ENCODE measurements at places on chromosomes 3 and 15.
A peak's percentile ranks its signal among the peaks of the same experiment; 100 is the strongest.

GRCh38 chr15:62231856-62232255 is 66.8 kb upstream of the C2CD4B start:
- DNase-seq: no peak

DNA sequence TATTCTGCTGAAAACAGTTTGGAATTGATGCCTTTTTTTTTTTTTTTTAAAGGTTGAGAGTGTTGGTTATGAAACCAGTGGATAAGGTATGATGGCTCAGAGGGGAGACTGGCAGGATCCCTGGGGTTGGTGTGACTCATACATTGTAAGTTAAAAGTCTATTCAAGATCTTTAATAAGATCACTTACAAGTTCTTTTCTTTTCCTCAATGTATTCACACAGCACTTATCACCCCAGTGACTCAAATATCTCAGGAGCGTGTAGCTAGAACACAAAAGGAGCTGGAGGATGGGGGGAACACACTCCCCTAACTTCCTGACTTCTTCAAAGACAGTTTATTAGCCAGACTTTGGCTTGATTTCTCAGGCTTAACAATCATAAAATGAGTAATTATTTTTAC is 285.3 kb downstream of the SV2B start:
- DNase-seq: peak; percentile 61

GRCh38 chr3:131786386-131786785 is 248.4 kb downstream of the CPNE4 start:
- DNase-seq: no peak

DNA sequence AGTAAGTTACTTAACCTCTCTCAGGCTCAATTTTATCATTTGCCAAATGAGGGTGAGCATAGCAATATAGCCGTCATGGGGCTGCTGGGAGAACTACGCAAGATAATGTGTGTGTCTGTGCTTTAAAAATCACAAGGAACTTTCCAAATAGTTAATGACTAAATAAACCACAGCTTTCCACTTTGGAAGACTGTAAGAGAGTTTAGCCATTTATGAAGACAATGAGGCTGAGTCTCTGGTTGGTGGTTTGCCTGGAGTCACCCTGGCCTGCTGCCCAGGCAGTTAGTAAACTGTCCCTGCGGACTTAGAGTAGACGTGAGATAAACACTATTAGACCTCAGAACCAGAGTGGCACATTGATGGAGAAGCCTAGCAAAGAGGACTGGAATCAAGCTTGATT is 357.7 kb downstream of the CLSTN2 start:
- peak; percentile 6 for DNase-seq

GRCh38 chr3:167032267-167032876 is 347.7 kb downstream of the ZBBX start:
- peak; percentile 37 for DNase-seq

DNA sequence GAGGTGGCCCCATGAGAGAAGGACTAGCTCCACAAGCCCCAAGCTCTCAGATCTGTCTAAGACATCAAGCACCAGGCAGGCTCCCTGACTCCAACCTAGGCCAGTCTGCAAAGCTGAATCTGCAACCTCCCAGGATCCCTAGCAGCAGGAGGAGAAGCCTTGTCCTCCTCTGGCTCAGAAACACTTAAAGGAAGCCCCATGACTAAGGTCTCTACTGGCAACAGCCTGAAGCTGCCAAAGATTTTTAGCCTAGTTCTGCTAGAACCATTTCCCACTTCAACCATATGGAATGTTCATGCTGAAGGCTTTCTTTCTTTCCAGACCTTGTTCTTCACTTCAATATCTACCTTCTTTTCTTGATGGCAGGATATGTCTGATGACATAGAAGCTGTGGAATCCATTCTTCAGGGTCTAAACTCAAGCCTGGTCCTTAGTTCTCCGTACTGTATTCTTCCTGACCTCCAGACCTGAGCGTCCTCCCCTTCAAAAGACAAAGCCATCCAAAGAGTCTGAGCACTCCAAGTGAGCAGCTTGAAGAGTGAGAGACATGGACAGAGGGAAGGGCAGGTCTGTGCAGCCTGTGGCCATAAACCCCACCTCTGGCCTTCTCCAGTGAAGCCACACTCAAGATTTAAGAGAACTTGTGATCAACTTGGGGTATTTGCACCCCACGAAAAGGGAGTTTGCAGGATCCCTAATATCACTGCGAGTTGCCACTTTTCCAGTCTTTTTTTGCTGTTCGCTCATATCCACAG is 23.1 kb downstream of the SST start:
- no peak for DNase-seq

GRCh38 chr3:144241404-144241803 is 269.8 kb downstream of the DIPK2A start:
- DNase-seq: no peak

- DNase-seq: no peak
These were observed 56.2 kb upstream of the DCBLD2 start for GRCh38 chr3:98957681-98958080.

DNA sequence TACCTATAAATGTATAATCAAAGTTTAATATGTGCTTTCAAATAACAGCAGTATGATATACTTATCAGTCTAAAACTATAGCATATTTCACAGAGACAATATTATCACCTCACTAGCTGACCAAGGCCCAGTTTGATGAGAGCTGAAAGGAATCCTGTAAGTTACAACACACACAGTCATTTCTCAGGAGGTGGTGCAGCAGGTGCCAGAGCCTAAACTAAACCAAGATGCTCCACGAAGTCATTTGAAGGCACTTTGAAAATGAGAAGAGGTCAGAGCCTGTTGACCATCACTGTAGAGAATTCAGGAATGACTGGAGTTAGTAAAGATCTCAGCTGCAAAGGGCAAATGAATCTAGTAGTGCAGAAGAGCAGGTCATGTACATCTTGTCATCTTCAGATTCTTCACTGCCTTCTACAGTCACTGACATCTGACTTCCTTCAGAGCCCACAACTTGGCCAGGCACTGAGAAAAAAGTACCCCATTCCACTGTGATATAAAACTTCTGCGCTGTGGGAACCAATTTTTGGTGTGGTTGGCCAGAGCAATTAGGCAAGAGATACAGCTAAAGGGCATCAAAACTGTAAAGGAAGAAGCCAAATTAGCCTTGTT is 7.9 kb downstream of the GBE1 start:
- no peak for DNase-seq

- DNase-seq: no peak
These were observed 29.6 kb upstream of the CP start for GRCh38 chr3:149251186-149251585.

DNA sequence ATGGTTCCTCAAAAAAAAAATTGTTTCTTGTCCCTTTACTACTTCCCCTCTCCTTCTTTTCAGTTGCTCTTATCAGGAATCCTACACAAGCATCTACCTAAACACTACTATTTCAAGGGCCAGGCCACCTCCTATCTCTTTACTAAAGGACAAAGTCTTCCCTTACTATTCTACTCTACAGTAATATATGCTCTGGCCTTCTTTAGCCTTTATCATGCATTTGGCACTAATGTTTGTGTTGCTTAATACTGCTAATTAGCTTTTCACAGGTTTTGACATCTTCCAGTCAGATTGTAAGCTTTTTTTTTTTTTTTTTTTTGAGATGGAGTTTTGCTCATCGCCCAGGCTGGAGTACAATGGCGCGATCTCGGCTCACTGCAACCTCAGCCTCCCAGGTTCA is 5.3 kb downstream of the CEP19 start:
- peak; percentile 57 for DNase-seq

DNA sequence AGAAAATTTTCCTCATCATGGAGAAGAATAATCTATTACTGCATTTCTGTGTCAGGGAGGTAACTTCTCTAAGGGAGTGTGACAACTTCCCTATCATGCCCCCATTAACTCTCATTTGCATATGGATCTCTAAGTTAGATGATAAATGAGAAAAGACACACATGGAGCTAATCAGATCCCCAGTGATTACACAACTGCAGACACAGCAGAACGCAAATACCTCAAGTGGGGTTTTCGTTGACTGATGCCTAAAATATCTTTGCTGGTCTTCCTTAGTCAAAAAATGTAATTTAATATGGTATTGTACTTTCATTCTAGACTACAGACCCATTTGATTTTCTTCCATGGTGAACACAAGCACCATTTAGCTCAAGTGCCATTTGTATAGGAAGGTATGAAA is 630.5 kb downstream of the TBL1XR1 start:
- no peak for DNase-seq

DNA sequence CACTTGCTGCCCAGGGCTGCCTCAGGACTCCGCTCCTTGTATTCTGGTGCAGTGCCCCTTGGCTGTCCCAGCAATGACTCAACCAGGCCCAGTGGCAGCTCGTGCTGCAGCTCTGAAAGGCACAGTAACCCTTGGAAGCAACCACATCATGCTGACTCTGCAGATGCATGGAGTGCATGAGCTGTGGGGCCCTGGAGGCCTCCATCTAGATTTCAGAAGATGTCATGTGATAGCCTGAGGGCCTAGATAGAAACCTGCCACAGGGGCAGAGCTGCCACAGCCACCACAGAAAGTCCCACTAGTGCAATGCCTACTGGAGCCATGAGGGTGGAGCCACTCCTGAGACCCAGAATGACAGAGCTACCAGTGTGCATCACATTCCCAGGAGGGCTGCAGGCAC is 117.1 kb upstream of the SMAD3 start:
- DNase-seq: peak; percentile 72

GRCh38 chr3:114331007-114331406 is 37.2 kb downstream of the TIGIT start:
- DNase-seq: peak; percentile 46

DNA sequence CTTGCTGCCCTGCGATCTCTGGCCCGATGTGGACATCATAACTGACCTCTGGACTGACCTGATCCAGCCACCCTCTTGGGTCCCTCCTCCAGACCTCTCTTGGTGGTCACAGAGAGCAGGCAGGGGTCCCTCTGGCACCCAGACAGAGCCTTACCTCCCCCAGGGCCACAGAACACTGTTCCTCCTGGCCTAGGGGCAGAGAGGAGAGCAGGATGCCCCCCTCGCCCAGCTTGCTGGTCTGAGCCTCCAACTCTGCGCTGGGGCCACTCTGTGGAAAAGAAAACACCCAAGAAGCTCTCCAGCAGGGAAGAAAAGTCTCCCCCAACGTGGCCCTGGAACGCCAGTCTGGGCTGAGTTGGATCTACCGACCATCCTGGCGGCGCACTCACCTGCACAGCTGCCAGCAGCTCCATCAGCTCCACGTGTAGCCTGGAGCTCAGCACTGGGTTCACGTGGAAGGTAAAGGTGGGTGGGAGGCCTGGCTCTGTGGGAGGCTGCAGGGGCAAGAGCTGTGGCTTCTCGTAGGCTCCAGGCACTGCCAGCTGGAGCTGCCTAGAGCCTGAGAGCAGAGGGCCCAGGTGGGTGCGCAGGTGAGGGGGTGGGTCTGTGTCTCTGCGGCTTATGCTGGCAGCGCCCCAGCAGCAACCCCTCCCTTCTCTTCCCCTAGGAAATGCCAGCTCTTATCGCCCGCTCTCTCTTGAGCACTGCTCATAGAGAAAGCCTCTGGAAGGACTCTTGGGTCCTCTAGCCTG is 6.0 kb downstream of the PLA2G4F start:
- no peak for DNase-seq

- DNase-seq: no peak
These were observed 66.0 kb downstream of the GOLIM4 start for GRCh38 chr3:168029705-168030104.

GRCh38 chr3:71011565-71012287 is 571.8 kb downstream of the FOXP1 start:
- DNase-seq: no peak

DNA sequence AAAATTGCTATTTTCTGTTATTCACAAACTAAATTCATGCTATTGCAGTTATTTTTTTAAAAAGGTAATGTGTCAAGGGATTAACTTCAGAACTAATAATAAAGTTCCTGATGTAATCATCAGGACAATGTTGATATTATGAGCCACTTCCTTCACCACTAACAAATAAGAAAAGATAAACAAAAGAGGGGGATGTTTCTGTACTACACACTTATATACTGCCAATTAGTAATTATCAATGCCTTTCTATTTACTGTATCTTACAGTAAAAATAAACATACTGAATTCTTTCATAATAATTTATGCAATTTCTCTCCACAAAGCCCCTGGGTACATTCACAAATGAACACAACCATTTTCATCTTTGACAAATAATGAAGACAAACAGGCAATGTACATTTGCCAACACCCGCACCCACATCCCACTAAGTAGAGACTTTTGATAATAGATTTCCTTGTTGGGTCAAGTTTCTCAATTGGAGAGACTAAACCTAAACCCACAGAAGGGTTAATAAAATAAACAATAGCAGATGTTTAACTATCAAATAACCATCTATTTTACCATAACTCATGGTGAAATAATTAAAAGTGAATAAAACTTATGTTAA is 3.7 kb downstream of the CBLB start:
- no peak for DNase-seq

GRCh38 chr3:45611209-45611608 is 16.7 kb downstream of the LIMD1 start:
- no peak for DNase-seq

DNA sequence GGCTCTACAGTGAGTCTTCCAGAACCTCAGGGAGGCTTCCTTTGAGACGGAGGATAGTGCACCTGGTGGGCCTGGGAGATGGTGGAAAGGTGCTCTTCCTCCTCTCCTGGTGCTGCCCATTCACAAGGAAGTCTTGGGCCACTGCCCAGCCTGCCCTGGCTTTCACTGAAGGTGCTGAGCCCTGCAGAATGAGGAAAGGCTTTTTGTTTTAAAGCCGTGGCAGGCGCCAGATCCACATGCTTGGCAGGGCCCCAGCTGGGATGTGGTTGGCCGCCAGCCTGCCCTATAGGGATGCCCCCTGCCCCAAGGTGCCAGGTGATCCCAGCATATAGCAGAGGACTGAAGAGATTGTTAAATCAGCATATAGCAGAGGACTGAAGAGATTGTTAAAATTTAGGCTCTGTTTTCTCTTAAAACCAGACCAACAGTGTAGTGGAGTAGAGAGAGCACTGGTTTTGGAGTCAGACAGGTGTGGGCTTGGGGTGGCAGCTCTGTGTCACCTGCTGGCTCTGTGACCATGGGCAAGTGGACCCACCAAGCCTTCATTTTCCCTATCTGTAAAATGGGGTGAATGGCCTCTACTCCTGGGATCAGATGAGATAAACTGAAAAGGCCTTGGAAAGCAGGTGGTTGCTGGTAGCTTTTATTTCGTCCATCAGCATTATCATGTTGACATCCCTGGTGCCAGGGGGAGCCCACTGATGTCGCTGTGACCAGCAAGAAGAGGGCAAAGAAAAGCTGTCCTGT is 53.3 kb downstream of the SLC6A6 start:
- DNase-seq: no peak

DNA sequence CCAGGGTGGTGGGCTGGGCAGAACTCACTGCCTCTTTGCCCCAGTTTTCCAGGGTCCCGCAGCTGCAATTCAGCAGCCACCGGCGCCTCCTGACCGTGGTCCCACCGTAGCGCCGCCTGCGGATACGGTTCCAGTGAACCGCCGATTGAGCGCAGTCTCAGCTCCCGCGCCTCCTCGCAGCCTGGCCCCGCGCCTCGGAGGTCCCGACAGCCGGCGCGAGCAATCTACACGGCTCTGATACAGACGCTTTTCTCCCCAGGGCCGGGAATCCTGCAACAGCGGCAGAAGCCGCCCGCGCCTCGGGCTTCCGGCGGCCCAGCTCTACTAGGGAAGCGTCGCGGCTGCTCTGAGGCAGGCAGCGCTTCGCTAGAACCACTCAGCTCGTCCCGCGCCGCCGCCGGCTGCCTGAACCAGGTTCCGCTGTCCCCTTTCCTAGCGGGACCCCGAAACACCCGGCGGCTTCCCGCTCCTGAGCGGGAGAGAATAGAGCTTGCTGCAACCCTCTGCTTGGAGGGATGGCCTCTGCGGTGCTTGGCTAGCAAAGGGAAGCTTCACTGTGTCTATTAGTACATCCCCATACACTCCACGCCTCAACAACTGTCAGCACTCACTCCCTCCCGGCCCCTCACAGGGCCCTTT is 3.1 kb downstream of the FOXL2NB start:
- DNase-seq: peak; percentile 36

GRCh38 chr15:38828031-38828532 is 263.5 kb upstream of the RASGRP1 start:
- DNase-seq: no peak

All from small intestine (tissue), 16 donors.